Cortex of kidney (tissue), 1 donor: ENCODE measurements at places on chromosomes 2 and 18.

GRCh38 chr18:13076886-13077285, 85.7 kb downstream of the CEP192 start:
- DNase-seq: no peak

DNA sequence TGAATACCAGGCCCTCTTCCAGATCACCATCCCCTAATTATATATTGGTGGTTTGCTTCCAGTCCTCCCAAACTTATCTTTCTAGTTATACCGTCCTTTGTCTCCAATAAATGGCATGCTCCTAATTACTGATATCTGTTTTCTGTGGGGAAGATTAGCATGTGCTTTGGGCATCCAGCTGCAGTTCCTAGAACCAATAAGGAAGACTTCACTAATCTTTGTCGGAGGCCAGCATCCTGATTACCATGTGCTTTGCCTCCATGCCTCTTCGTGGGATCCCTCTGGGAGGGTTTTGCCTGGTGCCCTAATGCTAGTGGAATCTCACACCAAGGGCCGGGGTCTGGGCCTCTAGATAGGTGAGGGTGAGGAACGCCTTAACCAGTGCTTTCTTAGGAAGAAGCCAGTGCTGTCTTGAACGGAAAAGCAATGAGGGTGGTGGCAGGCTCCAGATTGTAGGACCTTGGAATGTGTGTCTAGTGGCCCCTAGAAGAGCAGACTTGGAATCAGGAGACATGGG, 47.7 kb downstream of the ACKR3 start:
- DNase-seq: no peak

DNA sequence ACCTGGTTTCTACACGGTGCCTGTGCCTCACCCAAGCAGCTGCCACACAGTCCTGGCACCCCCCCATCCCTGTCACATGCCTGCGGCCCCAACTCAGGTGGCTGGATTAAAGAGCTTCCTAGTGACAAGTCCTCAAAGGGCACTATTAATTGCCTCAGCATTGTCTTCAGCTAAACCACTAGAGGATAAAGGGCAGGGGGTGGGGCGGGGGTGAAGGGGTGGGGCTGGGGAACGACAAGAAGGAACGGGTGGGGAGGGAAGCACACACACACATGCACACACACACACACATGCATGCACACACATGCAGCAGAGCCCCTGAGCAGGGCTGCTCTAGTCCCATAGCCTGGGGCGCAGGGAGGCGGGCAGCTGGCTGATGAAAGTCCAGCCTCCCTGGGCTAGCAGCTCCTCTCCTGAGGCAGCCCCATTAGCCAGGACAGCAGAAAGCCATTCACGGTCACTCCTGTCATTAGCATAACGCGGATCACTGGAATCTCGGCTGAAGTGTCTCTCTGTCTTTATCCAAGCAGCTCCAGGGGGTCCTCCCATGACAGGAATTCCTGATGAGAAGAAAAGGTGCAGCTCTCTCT, 7.4 kb upstream of the TEX261 start:
- DNase-seq: no peak

DNA sequence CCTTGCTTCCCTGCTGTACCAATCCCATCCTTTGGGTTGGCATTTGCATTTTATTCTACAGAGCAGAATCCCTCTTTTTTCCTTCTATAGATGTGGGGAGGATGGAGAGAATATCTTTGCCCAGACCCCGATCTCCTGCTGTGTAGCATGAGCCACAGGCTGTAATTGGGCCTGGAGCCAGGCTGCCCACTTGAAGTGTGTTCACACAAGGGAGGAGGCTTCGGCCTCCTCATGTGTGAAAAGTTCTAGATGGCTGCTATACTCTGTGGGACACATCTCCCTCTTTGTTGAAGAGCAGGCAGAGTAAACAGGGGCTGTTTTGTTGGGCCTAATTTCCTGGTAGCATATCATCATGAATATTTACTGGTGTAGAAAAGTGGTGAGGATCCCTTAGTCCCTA, 126.3 kb downstream of the XRCC5 start:
- DNase-seq: no peak

- no peak for DNase-seq
These were observed 33.4 kb upstream of the PPP4R1 start for GRCh38 chr18:9647496-9648323.

- DNase-seq: no peak
These were observed 103.4 kb downstream of the CHST9 start for GRCh38 chr18:27081701-27082100.

GRCh38 chr2:176161825-176162626, 4.9 kb downstream of the HOXD3 start:
- no peak for DNase-seq

- DNase-seq: no peak
These were observed 9.0 kb downstream of the DGUOK start for GRCh38 chr2:73935641-73936040.

DNA sequence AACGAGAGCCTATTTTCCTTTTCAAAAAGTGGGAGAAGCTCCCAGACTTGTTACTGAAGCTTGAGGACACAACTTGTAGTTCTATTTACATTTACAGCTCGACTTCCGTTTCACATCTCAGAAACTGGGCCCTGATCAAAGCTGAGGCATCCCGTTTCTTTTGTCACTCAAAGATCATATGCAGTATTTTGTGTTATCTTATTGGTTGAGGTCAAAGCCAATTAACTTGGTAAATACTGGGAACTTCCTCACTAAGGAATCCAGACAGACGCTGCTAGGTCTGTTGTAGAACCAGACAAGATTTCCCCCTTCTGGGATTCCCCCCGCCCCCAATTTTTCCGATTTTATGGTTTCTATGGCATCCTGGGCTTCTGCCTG, 50.3 kb downstream of the TSN start:
- no peak for DNase-seq

GRCh38 chr2:234291765-234292204, 205.1 kb downstream of the ARL4C start:
- DNase-seq: no peak

DNA sequence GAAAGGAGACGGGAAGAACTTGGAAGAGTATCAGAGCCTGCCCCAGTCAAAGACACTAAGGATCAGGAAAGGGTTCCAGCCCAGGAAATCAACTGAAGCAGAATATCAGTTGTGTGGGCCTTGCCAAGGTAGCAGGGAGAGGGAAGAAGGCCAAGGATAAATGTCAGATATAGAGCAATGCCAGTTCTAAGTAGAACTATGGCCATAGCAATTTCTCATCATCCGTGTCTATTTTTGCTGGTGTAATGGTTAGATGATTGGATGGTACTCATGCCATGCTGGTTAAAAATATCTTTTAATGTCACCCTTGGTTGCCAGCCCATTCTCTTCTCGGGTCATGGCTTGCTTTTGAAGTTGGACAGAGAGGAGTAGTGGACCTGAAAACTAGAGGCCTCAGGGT, 41.9 kb downstream of the MAIP1 start:
- DNase-seq: no peak

DNA sequence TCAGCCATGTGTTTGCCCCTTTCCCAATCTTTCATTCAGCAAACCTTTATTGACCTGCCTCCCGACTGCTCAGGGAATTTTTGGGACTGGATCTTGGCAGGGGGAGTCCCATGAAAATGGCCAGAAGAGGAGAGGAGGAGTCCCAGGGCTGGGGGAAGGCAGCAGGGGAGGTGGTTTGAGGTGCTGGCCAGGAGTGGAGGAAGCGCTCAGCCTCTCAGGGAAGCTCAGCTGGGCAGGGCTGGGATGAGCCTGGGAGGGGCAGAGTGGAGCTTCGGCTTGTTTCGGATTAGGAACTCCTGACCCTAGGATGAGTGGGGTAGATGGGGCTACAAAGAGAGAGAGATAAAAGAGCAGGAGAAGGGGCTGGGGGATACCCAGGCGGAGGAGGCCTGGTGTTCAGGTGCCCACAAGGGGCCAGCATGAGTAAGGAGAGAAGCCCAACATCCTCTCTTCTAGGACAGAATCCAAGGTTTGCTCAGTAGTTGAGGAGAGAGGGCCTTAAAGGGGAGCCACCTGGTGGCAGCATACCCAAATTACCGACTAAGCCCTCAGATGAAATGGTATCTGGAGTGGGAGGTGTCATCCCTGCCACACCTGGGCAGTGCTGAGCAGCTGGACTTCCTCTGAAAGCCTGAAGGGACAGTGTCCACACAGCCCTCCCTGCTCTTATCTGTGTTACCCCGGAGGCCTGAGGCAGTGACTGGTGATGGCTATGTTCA, 91.1 kb downstream of the INHBB start:
- no peak for DNase-seq

- DNase-seq: no peak
These were observed 3.6 kb upstream of the CAPG start for GRCh38 chr2:85413592-85414420.

- no peak for DNase-seq
These were observed 35.0 kb upstream of the DSC1 start for GRCh38 chr18:31197676-31198075.

- no peak for DNase-seq
These were observed 186.7 kb upstream of the SIX2 start for GRCh38 chr2:45195916-45196315.

- no peak for DNase-seq
These were observed 35.5 kb downstream of the ST8SIA5 start for GRCh38 chr18:46721331-46721730.

GRCh38 chr2:21627938-21628337, 504.2 kb downstream of the TDRD15 start:
- DNase-seq: no peak

DNA sequence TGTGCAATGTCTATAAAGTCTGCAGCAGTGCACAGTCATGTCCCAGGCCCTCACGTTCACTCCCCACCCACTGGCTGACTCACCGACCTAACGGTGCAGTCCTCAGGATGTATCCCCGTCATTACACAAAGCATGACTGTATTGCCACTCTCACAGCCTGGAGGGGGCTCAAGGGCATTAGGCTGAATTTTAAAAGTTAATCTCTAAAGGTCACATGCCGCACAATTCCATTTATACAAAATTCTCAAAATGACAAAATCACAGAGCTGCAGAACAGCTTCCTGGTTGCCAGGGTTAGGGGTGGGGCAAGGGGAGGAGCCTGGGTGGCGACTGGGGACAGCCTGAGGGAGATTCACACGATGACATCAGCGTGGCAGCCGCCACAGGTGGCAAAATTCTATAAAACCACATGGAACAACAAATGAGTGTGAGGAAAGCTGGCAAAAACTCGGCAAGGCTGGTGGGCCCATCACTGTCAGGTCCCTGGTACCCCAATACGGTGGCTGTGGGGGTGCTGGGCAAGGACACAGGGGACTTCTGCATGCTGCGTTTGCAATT, 97.6 kb downstream of the NDUFA10 start:
- no peak for DNase-seq

- DNase-seq: no peak
These were observed 659 bp downstream of the FAM210A start for GRCh38 chr18:13725566-13726231.

DNA sequence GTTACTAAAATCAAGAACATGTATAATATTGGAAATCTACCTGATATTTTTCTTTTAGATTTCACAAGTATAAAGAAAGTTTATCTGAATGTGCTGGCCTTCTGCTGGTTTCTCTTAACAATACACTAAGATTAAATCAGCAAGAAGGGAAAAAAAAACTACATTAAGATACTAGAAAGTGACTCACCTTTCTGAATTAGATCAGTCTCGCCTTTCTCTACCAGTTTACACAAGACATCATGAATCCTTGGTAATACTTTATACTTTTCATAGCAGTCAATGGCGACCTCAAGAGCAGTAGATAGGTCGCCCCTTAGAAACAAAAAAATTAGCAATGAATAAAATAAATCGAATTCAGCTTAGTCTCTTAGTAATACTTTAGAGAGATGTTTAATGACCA, 61.2 kb downstream of the LRPPRC start:
- no peak for DNase-seq

DNA sequence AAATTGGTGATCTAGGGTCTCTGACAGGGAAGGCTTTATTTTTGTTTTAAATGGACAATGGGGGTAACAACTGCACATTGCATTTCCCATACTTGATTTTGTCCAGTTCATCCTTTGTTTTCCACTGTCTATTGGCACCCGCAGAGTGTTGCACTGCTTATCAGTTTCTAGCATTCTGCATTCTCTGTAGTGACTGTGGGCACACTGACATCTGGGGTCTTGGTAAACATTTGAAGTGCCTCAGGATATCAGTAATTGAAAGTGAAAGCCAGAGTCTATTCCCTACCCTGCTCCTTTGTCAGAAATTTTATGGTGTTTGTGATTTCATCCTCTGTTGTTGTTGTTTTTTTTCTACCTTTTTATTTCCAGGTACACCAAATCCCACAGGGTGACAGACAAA, 132.1 kb upstream of the EPC2 start:
- DNase-seq: no peak

DNA sequence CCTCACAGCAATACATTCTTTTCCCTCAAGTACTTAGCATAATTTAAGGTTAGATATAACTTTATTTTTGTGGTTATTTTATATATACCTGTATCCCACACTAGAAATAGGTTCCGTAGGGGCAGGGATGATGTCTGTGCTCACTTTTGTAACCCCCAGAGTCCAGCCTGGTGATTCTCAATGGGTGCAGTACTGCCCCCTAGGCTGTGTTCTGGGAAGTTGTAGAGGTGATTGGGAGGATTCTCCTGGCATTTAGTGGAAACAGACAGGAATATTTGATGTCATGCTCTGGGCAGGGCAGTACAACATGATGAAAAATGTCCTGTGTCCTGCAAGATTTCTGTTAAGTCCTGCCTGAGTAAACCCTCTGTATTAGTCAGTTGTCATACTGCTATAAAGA, 333.3 kb downstream of the PLCL1 start:
- DNase-seq: no peak

DNA sequence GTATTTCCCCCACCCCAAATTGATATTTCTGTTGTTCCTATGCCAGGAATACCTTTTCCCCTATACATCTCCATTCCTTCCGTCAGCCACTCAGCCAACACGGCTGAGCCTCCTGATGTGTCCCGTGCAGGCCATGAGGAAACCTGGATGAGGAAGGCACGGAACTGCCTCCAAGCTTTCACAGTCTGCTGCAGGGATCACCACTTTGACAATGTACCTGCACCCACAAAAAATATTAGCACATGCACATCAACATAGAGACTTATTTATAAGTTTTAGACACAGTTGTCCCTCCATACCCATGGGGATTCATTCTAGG, 101.4 kb upstream of the PPP1CB start:
- no peak for DNase-seq

DNA sequence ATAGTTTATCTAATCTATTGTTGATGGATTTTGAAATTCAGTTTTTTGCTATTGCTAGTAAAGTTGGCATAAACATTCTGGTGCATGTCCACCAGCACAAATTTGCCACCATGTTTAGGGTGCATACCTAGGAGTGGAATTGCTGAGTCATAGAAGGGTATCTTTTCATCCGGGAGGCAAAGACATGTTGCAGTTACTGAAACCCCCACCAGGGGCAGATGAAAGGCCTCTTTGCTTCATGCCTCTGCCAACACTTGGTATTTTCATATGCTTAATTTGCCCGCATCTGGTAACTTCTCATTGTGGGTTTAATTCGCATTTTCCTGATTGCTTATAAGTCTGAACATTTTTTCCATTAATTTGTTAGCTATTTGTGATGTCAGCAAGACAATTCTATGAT, 8.2 kb downstream of the DCC start:
- no peak for DNase-seq
